ENCODE measurements at places on chromosomes 6 and 20.

- no peak for DNase-seq
These were observed 525 bp upstream of the MAK start for GRCh38 chr6:10838794-10839333.

- no peak for DNase-seq
These were observed 5.3 kb downstream of the LINC00237 start for GRCh38 chr20:21100578-21101452.

- no peak for DNase-seq
These were observed 41.0 kb downstream of the PHF3 start for GRCh38 chr6:63676412-63677114.

DNA sequence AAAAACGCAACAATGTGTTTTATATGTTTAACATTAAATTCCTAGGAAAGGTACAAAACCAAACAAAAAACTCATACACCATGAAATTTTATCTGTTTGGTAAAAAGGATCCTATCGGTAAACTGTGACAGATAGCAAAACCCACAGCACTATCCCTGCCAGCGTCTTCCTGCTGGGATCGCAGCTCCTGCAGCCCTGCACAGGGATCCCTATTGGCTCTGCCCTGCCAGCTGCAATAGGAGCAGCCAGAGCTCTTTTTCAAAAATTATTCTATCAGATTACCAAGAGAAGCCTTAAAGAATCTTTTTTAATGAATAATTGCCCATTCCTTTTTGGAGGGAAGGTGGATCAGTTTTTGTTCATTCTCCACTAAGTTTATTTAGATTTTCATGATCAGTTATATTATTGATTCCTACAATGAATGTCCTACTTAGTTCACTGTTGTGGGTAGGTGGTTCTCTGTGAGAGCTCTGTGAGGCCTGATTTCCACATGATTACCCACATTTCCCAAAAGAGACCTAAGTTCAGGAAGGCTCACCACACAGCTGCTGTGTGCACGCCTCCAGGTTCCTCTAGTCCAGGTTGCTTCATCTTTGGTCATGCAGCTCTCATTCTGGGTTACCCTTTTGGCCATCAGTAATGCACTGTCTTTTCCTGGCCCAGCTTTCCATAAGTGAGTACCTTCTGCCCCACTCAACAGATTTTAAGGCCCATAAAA is 293.8 kb downstream of the FRK start:
- DNase-seq: no peak

GRCh38 chr20:40551125-40551530 is 137.9 kb downstream of the MAFB start:
- DNase-seq: no peak

DNA sequence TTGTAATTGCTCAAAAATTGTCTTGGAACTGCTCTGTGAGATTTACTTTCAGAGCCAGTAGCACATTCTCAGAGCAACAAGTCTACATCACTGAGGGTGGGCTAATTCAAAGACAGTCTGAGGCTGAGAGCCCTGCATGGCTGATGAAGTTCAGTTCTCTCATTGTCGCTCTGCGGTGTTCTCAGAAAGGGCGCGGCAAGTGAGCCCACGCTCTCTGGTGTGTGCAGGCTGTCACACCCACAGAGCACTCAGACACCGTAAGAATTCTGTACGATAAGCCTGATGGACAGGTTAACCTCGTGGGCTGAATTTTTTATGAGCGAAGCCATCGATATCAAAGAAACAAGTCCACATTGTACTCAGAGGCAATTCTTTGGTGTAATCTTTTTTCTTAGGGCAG is 557.8 kb downstream of the HACE1 start:
- DNase-seq: no peak

DNA sequence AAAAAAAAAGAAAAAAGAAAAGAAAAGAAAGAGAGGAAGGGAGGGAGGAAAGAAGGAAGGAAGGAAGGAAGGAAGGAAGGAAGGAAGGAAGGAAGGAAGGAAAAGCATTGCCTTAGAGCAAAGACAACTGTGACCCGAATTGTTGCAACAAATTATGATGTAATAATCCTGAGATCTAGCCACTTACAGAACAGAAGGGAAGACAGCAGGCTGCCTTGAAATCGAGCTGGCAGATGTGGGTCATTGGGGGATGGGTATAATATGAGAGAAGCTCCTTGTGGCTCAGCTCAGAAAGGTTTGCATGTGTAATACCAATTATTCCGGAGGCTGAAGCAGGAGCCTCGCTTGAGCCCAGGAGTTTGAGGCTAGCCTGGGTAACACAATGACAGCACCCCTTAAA is 208.1 kb upstream of the PROKR2 start:
- DNase-seq: no peak

GRCh38 chr6:129510950-129511349 is 199.0 kb downstream of the ARHGAP18 start:
- DNase-seq: no peak

Measured in foreskin fibroblast (primary cell).